SJSA1 (cell line): ENCODE measurements at places on chromosomes 13 and 19.
A peak's percentile ranks its signal among the peaks of the same experiment; 100 is the strongest.

- DNase-seq, result no peak
Observed at GRCh38 chr13:112900691-112901091, 68.3 kb upstream of the MCF2L start.

GRCh38 chr19:44904426-44904994 lies 1.1 kb upstream of the APOE start:
- DNase-seq, result no peak

DNA sequence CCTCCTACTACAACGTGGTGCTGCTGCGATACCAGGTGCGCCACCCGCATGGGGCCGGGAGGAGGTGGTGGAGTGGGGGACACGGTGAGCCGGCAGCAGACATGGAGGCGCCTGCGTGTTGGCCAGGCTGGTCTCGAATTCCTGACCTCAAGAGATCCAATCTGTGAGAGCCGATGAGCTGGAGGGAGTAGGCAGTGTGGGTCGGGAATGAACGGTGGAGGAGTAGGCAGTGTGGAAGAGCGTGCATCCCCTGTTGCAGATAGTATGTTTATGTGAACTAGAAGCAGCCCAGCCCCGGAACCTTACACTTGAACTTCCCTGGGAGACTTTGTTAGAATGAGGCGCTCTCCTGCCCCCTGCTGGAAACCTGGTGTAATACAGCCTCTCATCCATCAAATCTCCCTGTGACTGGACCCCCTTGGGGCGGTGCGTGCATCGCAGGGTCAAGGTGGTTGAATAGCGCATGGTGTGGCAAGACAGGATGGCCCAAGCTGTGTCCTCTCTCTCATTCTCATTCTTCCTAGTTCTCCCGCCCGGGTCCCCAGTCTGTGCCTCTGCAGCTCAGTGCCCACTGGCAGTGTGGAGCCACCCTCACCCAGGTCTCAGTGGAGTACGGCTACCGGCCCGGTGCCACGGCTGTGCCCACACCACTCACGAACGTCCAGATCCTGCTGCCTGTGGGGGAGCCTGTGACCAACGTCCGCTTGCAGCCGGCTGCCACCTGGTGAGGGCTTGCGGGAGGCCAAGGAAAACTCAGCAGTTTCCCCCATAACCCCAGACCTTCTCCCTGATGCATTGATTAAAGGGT lies 10.5 kb upstream of the B3GNT3 start:
- DNase-seq, result peak; percentile 36

GRCh38 chr13:23636360-23636759 lies 66.1 kb downstream of the TNFRSF19 start:
- DNase-seq, result no peak

DNA sequence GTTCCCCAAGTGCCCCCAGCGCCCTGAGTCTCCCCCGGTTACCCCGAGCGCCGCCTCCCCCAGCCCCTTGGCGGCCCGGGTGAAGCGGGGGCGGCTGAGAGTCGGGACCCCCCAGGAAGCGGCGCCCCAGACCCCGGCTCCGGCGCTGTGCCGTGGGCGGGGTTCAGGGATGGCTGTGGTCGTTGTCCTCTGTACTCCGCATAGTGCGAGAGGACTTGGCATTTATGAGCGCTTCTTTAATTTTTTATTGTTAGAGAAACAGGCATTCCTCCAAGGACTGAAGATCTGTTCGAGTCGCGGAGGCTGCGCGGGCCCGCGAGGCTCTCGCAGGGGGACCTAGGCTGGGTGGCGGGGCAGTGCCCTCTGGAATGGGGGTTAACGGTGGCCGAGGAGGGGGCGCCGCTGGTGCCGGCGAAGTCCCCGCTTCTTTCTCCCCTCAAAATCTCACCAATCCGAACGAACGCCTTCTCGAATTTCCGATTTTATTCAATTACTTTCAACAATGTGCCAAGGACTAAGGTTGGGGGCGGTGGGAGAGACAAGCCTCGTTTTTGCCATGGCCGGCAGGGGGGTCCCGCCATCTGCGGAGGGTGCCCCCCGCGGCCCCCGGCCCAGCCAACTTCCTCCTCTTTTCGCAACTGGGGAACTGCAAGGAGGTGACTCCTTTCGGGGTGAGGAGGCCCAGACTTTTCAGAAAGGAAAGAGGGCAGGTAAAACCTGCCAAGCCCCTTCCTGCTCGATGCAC lies 596 bp upstream of the GJB2 start:
- no peak for DNase-seq

DNA sequence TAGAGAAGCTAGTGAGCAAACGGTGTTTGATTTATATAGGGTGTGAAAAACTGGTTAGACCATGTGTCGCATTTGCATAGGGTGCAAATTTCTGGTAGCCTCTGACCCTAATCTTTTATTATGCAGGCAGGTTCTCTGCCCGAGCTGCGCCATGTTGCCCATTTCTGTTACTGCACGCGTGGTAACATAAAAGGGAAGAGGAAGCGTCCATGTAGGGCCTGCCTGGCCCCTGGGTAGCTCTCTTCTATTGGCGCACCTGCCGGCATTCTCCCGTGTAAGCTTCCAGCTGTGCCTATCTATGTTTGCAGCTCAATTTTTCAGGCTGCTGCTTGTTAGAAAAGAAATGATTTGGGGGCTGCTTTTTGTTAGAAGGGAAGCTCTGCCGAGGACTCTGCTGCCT lies 14.0 kb upstream of the CD70 start:
- DNase-seq, result no peak

- DNase-seq, result peak; percentile 9
Observed at GRCh38 chr19:31511696-31512095, 162.5 kb upstream of the TSHZ3 start.

- no peak for DNase-seq
Observed at GRCh38 chr19:42066075-42066754, 3.8 kb downstream of the GRIK5 start.

- DNase-seq, result no peak
Observed at GRCh38 chr13:57569986-57570385, 61.6 kb upstream of the PCDH17 start.

DNA sequence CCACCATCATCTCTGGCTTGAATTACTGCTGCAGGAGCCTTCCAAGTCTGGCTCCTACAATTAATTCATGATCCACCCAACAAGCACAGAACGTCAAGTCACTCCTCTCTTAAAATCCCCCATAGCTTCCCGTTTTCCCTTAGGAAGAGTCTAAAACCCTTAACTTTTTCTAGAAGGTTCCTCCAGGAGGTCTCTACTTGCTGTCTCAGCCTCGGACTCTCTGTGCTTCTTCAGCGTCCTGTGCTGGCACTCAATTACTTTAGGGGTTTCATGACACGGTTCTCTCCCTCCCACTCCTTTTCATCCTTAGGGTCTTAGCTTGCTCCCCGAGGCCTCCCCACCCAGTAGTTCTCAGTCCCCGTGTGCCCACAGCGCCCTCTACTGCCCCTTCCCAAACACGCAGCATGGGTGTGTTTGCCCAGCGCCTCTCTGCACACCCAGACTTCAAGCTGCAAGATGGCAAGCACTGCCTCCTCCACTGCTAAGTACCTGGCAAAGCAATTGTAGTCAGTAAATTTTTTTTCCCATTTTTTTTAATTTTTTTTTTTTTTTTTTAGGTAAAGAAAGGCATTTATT lies 25.8 kb upstream of the MAP3K10 start:
- peak; percentile 9 for DNase-seq

GRCh38 chr19:8578642-8579265 lies 1.5 kb upstream of the MYO1F start:
- DNase-seq, result peak; percentile 61

DNA sequence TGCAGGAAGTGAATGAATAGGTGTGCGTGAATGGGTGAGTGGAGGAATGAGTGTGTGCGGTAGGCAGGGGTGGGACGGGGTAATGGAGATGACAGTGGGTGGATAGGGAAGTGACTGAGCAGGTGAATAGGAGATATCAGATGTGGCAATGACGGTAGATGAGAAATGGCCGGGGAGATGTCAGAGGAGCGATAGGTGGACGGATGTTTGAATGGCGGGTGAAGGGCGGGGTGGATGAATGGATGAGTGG lies 1.5 kb downstream of the TTC9B start:
- no peak for DNase-seq

- DNase-seq, result no peak
Observed at GRCh38 chr13:34031610-34032009, 213.7 kb downstream of the RFC3 start.

DNA sequence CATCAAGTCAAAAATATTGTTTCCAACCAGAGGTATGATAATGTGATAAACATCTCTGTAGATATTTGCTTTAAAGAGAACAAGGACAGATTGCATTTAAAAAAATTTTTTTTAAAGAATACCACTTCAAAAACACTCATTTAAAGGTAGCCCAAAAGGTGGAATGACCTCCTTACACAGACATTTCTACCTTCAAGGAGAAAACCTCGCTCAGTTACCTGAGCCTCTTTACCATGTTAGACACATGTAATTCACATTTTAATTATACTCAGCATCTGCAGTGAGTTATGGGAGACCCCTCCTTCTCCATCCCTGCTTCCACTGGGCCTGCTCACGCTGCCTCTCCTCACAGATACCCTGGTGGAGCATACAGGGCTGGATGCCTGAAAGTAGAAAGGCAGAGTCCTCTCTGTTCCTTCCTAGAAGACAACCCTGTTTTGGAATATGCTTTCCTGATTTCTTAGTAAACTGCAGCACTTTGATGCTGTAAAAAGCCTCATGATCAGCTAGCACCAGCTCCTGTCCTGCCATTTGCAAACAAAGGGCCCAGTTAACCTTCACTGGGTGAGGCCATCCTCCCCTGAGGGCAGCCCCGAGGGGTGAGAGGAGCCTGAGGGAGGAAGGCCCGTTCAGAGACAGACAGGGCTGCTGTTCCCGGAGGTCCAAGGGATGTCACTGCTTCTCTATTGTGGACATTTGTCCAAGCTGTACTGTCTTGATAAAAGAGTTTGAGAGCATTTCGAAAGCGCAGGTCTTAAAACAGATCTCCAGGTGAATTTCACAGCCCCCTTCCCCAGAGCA lies 117.8 kb downstream of the IRS2 start:
- peak; percentile 74 for DNase-seq

- DNase-seq, result peak; percentile 81
Observed at GRCh38 chr19:7925171-7925851, 624 bp downstream of the CTXN1 start.

DNA sequence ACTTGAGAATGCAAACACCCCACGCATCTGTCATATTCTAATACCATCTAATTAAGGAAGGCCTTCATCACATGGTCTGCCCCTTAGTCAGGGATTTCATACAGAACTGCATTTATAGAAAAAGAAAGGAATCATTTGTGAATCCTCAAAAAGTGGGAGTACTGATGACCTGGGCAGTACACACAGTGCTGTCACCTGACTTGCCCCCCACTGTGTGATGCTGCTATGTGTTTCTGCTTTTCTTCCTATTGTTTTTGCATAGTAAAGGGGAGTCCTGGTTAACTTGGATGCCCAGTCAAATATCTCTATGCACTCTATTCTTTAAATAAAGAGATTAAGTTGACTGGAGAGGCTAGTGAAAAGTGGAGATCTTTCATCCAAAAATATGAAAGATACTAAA lies 1921.2 kb upstream of the PRR20A start:
- DNase-seq, result no peak

- no peak for DNase-seq
Observed at GRCh38 chr13:27170221-27170515, 1.4 kb downstream of the USP12 start.

DNA sequence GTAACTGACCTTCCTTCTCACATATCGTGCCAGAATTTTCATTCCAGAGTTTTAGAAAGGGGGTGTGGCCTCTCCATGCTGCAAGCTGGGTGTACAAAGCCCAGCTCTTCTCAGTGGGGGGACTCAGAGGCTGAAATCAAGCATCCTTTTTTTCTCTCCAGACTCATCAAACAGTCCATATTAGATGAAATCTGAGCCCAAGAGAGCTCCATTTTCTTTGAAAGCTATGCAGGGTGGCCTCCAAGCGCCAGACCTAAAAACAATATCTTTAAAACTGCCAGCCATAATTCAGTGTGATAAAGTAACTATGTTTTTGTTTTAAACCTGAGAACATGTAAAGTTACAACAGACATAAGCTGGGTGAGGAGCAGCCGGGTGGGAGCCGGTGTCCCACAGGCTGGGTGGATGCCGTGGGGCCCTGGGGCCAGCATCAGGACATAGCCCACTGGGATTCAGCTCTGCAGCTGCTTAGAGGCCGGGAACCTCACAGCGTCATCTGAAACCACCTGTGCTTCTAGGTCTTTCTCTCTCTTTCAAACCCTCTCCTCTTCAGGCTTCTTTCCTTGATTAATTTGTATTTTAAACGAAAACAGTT lies 249.2 kb downstream of the ZNF536 start:
- DNase-seq, result no peak

DNA sequence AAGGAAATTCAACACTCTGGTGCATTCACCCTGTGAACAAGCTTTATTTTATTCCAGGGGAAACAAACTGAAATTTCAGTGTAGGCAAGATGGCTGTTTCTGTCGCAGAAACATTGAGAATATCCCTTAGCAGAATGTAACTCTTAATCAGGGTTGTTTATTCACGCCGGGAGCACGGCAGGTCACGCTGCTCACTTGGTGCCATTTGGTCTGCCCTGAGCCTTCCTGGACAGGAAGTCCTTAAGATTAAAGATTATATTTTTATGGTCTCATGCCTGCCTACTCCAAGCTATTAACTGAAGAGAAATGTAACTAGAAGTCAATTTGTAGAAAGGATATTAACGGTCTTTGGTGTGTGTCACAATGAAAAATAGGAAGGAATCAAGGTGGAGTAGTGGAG lies 185.3 kb upstream of the ARGLU1 start:
- DNase-seq, result no peak

DNA sequence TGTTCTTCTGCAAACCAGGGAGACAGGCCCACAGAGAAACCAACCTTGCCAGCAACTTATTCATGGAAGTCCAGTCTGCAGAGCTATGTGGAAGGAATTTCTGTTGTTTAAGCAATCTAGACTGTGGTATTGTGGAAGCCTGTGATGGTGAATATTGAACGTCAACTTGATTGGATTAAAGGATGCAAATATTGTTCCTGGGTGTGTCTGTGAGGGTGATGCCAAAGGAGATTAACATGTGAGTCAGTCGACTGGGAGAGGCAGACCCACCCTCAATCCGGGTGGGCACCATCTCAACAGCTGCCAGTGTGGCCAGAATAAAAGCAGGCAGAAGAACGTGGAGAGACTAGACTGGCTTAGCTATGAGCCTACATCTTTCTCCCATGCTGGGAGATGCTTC lies 606.0 kb downstream of the EFNB2 start:
- no peak for DNase-seq

GRCh38 chr13:40313269-40314200 lies 352.9 kb downstream of the FOXO1 start:
- DNase-seq, result no peak

DNA sequence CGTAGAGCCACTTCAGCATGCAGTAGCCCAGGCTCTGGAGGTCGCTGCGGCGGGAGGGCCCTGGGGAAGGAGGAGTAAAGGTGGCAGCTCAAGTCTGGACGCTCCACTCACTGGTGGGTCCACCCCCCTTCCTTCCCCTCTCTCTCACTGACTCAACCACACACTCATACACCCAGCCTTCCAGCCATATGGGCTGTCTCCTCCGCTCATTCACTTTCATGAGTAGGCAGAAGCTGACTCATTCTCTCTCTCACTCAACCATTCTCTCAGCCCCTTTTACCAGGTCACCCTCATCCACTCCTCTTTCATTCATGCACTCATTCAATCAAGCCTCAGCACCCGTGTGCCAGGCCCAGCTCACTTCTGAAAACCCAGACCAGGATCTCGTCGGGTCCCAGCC lies 27.5 kb upstream of the SIGLEC11 start:
- peak; percentile 31 for DNase-seq

GRCh38 chr19:34232566-34233481 lies 21.5 kb upstream of the GARRE1 start:
- peak; percentile 77 for DNase-seq

- DNase-seq, result no peak
Observed at GRCh38 chr19:5978606-5979552, 939 bp upstream of the RANBP3 start.
